Activated gamma-delta T cell (primary cell): ENCODE measurements at places on chromosomes 13 and 19.

DNA sequence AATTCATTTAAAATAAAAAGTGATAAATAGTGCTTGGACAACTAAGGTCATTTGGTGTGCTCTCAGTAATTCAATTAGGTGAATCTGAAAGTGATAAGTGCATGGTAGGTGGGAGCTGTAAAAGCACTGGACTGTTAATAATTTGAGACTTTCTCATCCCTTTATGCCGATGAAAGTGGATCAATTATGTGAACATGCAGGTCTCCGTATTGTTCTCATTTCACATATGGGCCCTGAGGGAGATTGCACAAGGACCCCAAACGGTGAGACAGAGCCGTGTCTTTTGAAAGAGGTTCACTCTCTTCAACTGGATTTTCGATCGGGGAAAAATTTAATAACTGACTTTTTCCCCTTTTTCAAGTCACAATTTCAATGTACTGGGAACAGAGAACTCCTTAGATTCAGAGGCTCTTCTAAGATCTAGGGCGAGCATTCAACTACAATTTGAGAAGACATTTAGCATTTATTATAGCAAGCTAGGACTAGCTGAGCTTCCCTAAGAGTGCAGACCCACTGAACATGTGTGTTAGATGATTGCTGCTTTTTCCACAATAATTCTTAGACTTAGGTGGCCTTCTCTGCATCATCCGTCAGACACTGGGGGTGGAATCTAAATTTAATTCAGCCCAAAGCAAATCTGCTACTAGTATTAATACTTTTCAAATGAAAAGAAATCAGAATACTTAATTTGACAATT lies 347.6 kb downstream of the OXGR1 start:
- no peak for DNase-seq

DNA sequence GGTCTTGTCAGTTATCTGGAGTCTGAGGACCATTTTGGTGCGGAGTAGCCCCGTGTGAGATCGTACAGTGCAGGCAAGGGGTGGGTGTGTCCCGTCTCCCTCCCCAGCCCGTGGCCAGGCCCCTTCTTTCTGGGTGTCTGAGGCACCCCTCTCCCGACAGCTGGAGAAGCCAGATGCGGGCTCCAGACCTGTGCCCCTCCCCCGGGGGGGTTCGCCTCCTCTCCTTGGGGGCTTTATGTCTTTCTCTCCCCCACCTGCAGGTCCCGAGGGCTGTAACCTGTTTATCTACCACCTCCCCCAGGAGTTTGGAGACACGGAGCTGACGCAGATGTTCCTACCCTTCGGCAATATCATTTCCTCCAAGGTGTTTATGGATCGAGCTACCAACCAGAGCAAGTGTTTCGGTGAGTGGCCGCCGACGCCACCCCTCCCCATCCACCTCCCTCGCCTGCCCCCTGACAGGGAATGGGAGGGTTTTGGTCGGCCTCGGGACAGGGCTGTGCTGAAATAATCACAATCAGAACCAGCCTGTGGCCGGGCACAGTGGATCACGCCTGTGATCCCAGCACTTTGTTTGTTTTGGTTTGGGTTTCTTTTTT lies 65.6 kb downstream of the CELF5 start:
- DNase-seq = no peak

DNA sequence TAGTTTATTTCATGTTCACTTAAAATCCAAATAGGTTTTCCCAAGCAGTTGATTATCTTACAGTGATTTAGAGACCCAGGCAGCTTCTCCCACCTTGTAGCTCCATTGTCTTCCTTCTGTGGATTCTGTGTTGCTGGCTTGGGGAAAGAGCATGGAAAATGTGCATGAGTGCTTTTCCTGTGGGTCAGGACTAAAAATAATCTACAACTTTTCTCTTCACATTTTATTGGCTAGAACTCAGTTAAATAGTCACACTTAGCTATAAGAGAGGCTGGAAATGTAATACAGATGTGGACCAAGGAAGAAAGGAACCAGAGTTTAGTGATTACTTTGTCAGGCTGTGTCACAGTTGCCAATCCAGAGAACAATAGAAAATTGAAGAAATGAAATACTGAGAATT lies 198.8 kb downstream of the NBEA start:
- DNase-seq = no peak

- no peak for DNase-seq
These were observed 32.3 kb downstream of the CEBPG start for GRCh38 chr19:33405553-33406461.

DNA sequence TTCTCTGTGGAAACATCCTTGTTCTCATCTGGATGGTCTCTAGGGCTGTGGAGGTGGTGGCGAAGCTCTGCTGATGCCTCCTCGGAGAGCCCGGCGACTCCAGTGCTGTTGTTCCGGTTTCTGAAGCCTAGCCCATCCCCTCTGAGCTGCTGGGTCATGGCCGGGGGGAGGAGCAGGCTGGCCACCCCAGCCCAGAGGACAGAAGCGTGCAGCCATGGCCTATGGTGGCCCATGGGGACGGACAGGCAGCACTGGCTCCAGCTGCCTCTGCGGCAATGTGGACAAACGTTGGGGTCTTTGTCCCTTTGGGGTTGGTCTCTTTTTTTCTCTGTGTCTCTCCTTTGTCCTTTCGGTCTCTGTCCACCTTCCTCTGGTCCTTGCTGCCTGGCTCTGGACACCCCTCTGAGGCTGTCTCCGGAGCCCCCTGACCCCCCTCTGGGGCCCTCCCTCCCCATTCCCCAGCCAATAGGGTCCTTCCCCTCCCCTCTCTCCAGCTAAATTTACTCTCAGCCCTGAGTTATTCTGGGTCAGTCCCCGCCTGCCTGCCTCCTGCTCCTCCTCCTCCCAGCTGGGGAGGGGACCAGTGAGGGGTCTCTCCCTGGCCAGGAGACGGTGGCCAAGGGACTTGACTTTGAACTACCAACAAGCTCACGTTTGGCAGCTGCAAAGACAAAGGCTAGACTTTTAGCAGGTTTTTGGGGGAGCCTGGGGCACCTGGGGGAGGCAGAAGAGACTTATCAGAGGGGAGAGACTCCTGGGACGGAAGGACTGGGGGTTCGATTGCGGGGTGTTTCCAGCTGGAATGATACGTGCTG lies at the start of gene HRC:
Gene HRC, minus strand, starts transcription at position 392 of the 815 bp plus-strand sequence. Its CDS starts 159 bp downstream, at position 233.
- no peak for DNase-seq

DNA sequence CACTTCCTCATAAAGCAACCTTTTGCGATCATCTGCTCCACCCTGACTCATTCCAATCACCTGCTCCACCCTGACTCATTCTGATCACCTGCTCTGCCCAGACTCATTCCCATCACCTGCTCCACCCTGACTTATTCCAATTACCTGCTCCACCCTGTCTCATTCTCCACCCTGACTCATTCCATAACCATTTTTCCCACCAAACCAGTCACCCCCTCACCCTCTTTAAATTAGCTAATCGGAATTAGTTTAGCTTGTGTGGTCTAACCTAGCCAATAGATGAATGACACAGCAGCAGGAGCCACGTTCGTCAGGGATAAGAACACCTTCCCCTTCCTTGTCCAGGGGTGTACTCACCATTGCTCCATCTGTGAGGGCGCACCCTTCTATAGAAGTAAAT lies 134.0 kb downstream of the COG6 start:
- DNase-seq = no peak
